ENCODE measurements at places on chromosomes 11 and 22.

- no peak for DNase-seq
Measured at GRCh38 chr11:117923773-117924172, 5.4 kb downstream of the TMPRSS13 start.

GRCh38 chr22:42086051-42086450, 4.5 kb downstream of the NDUFA6 start:
- no peak for DNase-seq

DNA sequence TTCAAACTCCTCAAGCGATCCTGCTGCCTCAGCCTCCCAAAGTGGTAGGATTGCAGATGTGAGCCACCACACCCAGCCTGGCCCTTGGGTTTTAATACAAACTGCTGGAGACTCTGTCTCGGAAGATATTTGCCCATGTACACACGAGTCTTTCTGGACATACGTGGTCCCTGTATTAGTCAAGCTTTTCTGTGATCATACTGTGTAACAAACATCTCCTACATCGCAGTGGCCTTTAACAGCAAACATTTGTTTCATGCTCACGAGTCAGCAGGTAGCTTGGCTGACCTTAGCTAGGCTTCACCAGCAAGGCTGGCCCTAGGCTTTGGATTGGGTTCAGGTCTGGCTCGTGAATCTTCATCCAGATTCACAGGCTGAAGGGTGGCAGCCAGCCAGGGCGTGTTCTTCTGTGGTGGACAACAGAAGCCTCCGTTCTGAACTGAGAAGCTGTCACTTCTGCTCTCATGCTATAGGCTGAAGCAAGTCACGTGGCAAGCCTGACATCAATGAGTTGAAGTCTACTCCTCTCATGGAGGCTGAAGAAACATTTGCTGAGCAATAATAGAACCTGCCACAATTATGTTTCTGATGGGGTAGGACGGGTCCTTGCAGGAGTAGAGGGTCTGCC, 8.8 kb downstream of the KIAA1671 start:
- no peak for DNase-seq

GRCh38 chr22:17672417-17672991, 33.9 kb downstream of the BCL2L13 start:
- peak; percentile 8 for DNase-seq

DNA sequence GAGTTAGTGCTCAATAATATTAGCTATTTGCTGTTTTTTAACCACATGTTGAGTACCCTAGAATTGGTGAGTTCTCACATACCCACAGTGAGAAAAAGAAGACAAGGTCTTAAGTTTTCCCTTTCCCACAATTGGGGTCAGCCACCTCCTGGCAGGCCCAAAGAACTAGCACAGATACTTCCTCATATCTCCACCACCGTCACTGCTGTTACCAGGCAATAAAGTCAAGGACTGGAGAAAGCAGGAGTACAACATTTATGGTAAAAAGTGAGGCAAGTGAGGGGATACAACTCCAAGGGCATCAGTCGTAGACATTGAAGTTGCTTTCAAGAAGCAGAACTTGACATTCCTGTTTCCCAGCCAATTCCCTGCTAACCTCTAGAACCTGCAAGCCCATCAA, 19.6 kb downstream of the ELP4 start:
- no peak for DNase-seq

- DNase-seq, result peak; percentile 63
Measured at GRCh38 chr11:57527056-57527631, 3.4 kb downstream of the TIMM10 start.

DNA sequence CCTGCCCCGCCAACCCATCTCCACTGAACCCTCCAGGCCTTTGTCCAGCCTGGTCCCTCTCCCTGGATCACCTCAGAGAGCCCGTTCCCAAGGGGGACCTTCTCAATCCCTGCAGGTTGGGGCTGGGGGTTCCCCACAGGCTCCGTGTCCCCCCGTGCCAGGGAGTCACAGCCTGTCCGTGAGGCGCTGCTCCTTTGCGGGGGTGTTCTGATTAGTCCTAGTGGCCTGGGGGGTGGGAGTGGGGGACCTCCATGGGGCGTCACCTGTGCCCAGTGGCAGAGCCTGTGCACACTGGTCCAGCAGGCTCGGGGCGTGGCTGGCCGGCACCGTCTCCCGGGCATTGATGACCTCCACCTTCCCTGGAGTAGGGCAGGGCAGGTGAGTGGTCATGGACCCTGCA, 11.6 kb downstream of the GGT5 start:
- no peak for DNase-seq

- no peak for DNase-seq
Measured at GRCh38 chr11:79925570-79925969, 484.7 kb upstream of the TENM4 start.

DNA sequence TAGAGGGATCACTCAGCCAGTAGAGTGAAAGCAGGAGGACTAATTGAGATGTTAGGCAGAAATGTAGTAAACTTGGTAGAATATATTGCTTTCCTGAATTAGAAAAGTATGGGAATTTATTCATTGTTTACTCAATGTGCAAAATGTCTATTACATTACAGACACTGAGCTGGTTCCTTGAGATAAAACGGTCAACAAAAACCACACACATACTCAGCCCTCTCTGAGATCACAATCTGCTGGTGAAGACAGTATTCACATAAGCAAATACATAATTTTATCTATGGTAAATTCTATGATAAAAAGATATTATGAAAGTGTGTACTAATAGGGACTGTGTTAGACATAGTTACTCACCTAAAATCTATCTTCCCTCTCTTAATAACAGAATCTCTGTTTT, 833.5 kb downstream of the KCNA4 start:
- DNase-seq, result no peak

DNA sequence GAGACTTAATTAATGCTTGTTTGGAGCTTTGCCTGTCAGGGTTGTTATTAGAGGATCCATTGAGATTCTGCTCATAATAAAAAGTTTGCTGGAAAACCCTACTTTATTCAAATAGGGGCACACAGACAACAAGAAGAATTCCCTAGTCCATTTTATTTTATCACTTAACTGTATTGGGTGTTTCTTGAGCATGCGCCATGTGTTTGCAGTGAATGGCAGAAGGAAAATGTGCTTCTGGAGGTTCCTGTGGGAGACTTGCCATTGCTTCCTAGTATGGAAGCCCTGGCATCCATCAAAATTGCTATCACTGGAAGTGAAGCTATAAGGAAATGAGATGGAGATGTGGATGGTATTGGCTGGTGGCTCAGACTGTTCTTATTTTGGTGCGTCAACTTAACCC, 106.6 kb upstream of the GALNT18 start:
- DNase-seq, result no peak

GRCh38 chr11:121723246-121723741, 270.5 kb upstream of the SORL1-AS1 start:
- no peak for DNase-seq

- no peak for DNase-seq
Measured at GRCh38 chr11:69859275-69859934, 40.2 kb upstream of the FGF3 start.

DNA sequence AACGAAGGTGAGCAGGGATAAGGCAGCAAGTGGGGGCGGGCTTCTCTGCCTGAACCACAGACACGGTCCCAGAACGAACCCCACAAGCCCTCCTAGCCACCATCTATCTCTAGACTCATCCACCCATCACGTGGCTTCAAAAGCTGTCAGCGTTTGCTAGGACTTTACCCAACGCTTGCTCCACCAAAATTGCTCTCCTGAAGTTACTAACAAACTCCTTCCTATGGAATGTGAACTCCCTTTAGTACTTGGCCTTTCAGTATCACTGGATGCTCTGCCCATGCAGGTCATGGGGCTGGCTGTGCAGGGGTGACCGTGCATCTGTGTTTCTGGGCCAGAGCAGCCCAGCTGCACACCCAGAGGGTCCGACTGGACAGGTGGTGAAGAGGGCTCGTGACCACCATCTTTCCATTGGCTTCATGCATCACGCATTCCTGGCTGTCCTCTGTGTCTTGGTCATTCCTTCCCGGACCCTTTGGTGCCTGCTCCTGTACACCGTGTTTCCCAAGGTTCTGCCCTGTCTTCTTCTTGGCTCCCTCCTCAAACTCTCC, 85.1 kb downstream of the MYO7A start:
- no peak for DNase-seq

DNA sequence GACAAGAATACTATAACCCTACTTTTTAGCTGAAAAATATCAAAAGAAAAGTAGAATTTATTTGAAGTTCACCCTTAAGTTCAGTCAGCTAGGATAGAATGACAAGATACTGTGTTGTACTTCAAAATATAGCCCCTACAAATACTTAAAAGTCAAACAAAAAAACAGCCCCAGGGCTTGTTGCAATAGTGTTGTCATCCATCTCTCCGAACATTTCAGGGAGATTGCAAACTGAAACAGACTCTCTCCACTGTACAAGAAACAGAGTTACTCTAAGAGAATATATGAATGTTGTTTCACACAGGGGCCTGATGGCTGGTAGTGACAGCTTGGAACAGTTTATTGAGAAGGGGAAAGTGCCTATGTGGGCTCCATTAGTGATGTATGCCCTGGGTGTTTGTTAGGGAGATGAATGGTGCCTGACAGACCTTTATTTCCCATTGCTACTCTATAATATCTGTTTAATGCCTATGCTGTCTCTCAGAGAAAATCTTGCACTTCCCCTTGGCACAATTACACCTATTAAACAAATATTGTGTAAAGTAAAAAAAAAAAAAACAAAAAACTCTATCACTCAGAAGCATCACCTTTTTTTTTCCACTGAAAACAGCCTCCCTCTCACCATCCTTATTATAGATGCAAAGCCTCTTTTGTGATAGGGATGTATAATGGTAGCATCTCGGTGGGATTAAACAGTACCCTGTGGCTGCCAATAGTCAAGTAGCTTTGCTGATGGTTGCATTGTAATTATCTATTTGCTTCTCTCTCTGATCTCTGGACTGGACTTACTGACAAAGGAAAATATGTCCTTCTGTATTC, 506.3 kb upstream of the LUZP2 start:
- DNase-seq, result no peak

- no peak for DNase-seq
Measured at GRCh38 chr11:27380771-27381170, 17.8 kb upstream of the CCDC34 start.

DNA sequence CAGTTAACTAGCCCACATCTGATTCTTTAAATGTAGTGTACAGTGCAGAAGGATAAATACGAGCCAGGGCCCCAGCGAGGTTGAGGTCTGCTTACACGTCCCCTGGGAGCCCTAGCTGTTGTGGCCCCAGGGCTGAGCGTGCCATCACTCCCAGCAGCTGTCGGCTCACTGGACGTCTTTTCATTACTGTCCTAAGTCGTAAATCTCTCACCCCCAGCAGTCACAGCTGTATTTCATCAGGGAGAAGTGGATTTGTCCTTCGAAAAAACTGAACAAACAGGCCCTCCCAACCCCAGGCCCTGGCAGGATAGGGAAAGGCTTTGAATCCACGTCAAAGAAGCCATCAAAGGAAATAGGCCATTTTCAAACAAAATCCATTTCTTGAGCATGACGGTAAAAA, 110.4 kb upstream of the CSNK2A3 start:
- DNase-seq, result no peak

- no peak for DNase-seq
Measured at GRCh38 chr22:45441138-45441537, 27.6 kb downstream of the RIBC2 start.

DNA sequence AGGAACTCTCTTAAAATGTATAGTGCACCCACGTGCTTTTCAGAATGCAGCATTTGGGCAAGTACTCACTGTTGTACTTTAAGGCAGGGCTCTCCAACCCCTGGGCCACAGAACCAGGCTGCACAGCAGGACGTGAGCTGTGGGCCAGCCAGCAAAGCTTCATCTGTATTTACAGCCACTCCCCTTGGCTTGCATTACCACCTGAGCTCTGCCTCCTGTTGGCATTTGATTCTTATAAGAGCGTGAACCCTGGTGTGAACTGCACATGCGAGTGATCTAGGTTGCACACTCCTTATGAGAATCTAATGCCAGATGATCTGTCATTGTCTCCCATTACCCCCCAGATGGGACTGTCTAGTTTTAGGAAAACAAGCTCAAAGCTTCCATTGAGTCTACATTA, 3.0 kb downstream of the C11orf58 start:
- no peak for DNase-seq

GRCh38 chr11:93653080-93653479, 8.4 kb upstream of the CEP295 start:
- no peak for DNase-seq

DNA sequence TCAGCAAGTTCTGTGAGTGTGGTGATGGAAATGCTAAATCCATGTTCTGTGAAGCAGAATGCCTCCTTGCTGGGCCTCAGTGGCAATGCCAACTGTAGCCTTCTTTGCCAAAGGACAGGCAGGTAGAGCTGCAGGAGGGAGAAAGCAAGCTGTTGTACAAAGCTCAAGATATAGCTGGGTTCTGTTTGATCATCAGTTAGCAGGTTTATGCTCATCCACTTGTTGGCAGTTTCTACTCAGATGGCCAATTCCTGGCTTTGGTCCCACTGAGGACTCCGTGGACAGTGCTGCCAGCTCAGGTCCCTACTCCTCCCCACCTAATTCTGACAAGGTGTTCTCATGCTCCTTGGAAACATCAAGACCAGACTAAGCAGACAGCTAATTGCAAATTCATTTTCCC, 65.1 kb downstream of the PRSS23 start:
- DNase-seq, result no peak

- peak; percentile 50 for DNase-seq
Measured at GRCh38 chr11:122215244-122215992, 99.4 kb upstream of the BLID start.

DNA sequence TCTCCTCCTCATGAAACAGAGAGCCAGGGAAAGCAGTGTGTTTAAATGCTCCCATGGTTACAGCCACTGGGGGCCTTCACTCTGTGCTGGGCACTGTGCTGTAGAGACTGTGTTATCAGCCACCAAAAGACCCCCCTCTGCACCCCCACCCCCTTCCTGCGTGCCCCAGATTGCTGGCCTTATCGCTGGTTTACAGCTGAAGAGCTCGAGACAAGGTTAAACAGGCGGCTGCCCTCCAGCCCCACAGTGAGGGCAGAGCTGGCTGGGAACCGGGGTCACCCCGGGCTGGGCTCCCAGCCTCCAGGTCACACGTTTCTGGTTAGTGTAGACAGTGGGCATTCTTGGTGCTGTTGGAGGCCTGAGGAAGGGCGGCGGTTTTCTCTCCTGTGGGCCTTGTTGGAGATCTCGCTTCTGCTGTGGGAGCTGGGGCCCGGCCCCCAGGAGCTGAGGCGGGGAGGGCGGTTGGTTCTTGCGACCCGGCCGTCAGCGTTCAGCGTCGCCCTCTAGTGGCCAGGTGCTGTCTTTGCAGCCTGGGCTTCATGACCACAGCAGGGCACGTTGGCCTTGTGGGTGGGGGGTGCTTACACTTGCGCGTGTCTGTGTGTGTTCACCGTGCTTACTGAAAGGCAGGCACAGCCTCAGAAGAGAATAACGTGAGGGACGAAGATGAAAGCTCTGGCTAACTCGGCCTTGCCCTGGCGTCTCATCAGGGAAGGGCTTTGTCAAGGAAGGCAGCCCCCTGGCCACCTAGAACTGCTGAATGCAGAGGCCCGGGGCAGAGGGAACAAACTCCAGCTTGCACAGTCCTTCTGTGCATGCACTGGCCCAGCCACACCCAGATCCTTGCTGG, 40.8 kb downstream of the TBC1D22A start:
- DNase-seq, result peak; percentile 58

GRCh38 chr11:85756401-85757200, 54.3 kb downstream of the SYTL2 start:
- DNase-seq, result no peak
